ENCODE measurements at places on chromosomes 1 and 21.

GRCh38 chr1:118987468-118988185 is 516 bp downstream of the TBX15 start:
- DNase-seq = peak; percentile 82

- DNase-seq = no peak
Measured at GRCh38 chr1:1947493-1947892, 28.4 kb upstream of the TMEM52 start.

DNA sequence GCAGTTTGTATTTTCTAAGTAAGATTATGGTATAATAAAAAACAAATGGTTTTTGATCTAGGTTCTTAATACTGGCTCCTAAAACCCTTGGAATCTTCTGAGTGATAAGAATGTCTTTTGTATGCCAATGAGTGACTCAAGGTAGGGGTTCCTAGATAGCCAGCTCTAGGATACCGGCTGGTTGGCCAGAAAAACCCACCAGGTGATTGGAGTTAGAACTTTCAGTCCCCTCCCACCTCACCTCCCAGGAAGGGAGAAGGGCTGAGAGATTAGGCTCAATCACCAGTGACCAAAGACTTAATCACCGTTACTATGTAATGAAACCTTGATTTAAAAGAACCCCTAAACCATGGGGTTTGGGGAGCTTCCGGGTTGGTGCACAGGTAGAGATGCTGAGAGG is 8.7 kb upstream of the BRDT start:
- no peak for DNase-seq

DNA sequence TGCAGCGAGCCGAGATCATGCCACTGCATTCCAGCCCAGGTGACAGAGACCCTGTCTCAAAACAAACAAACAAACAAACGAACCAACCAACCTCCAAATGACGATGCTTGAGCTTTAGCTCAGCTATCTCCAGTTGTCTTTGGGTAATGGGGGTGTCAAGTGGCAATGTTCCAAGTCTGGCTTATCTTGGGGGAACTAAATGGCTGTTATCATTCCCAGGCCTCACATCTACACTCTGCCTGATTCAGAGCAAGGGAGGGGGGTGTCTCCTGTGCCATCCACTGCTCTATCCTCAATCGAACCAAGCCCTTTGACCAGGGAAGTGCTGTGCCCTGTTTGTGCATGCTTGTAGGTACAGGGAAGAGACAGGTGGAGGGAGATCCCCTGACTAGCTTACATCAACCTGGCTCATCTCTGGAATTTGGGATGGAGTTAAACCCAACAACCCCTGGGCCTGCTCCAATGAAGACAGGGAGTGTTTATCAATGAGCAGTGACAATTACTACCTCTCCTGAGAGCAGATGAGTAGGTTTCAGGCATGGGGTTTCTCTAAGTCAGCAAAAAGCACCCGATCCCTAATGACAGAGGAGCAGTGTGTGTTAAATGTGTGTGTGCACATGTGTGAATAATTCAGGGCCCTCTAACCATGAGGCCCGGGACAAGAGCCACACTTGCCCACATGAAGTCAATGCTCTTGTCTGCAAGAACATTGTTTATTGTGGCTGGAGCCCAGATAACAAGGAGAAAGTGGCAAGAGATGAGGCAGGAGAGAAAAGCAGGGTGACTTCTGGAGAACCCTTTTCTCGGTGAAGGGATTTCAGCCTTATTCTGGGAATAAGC is 20.3 kb upstream of the IL6R start:
- no peak for DNase-seq

DNA sequence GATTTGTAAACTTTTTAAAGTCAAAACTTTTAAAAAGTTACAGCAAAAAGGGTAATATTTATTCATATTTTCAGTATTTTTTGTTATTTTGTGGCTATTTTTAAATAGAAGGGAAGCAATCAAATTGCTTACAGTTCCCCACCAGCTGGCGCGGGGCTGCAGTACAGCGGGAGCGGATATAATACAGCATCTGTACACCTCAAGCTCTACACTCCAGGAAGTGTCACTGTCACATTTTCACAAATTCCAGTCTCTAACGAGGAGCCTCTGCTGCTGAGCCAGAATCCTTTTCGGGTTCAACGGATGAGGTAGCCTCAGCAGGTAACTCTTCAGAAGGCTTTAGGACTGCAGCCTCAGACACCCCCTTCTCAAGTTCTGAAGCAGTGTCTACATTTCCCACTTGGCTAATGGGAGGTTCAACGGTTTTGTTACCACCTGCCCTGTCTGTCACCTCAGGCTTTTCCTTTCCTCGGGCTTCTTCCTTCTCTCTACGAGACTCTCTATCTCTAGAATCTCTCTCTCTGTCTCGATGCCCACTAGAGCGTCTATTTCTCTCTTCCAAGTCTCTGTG is 11.7 kb downstream of the SOD1 start:
- DNase-seq = no peak

- DNase-seq = no peak
Measured at GRCh38 chr1:76443217-76443616, 368.7 kb downstream of the ST6GALNAC3 start.

DNA sequence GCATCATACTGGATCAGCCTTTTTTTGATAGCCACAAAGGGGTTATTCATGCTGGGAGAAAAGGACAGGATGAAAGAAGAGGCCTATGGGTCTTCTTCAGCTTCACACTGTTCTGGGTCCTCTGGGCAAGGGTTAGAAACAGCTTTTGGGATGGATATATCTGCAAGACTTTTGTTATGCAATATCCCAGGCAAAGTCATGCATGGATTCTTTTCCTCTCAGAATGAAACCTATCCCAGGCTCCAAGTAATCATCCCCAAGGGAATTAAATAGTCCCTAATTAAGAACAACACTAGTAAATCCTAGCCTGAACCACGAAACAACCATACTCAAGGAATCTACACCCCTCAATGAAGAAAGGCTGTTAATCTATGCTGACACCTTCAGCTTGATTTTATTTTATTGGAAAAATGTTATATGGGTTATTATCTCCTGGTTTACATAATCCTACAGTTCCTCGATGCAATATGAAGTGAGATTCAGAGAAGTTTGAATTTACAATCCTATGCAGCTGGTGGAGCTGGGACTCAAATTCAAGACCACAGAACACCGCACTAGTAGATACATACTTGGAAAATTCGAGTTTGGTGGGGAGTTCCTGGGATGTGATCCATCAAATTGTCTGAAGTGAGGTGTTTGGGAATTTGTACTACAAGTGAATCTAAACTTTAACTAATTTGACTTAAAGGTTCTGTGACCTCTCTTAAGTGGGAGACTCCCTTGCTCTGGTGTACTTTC is 338.6 kb downstream of the TBX15 start:
- DNase-seq = peak; percentile 71

- no peak for DNase-seq
Measured at GRCh38 chr1:178323067-178323466, 173.7 kb downstream of the CLEC20A start.

- no peak for DNase-seq
Measured at GRCh38 chr1:111982428-111982827, 7.0 kb downstream of the KCND3 start.

- no peak for DNase-seq
Measured at GRCh38 chr1:94736073-94736472, 84.1 kb upstream of the SLC44A3 start.

- peak; percentile 81 for DNase-seq
Measured at GRCh38 chr1:16243936-16244649, 7.1 kb upstream of the CPLANE2 start.

Data from muscle of back (tissue), 13 donors.